ENCODE measurements at places on chromosomes 13 and 19. TPM values are rescaled to one million over a fixed set of nuclear protein-coding genes. Genes with fewer than 3 reads are reported as not detected.

Gene TTC9B
- 0.59 TPM for total RNA-seq

Gene VMAC
- 7.1 TPM for total RNA-seq

Gene BCAM
- total RNA-seq: 146 TPM

Gene ZNF439
- 0.83 TPM for total RNA-seq

Gene KIR3DL1
- not detected for total RNA-seq
